ENCODE measurements at places on chromosomes 3 and 15. TPM values are rescaled to one million over a fixed set of nuclear protein-coding genes. Genes with fewer than 3 reads are reported as not detected.

The CGNL1 gene
- 1.8 TPM for total RNA-seq

The PLA2G4D gene
- total RNA-seq = not detected

The TRH gene
- total RNA-seq = not detected

The BFSP2 gene
- total RNA-seq = not detected

The TF gene
- total RNA-seq = 1.1 TPM

The EXD1 gene
- total RNA-seq = not detected

The NR1I2 gene
- total RNA-seq = 6.0 TPM

The ANKRD34C gene
- not detected for total RNA-seq

The DHFR2 gene
- total RNA-seq = 5.0 TPM

The PTPN23 gene
- total RNA-seq = 57.6 TPM

The XYLB gene
- total RNA-seq = 11.1 TPM

The RHOA gene
- total RNA-seq = 313 TPM

The CCDC80 gene
- 1.1 TPM for total RNA-seq

The CP gene
- 5.4 TPM for total RNA-seq

The BNC1 gene
- not detected for total RNA-seq

The GXYLT2 gene
- total RNA-seq = 0.52 TPM

The DCBLD2 gene
- 178 TPM for total RNA-seq

The MYO5C gene
- 48.4 TPM for total RNA-seq

The MORC1 gene
- total RNA-seq = not detected

The USP50 gene
- not detected for total RNA-seq

The ZNF501 gene
- total RNA-seq = 0.61 TPM

The SLCO2A1 gene
- total RNA-seq = not detected

The CKMT1A gene
- total RNA-seq = 1.2 TPM

The ANKRD63 gene
- 0.56 TPM for total RNA-seq

The C3orf85 gene
- not detected for total RNA-seq

The ZPLD1 gene
- 0.64 TPM for total RNA-seq

The NUP210 gene
- total RNA-seq = 76.9 TPM

The MAP6D1 gene
- 5.4 TPM for total RNA-seq

The TGM5 gene
- total RNA-seq = not detected

All from Calu3 (cell line).